ENCODE measurements at places on chromosomes 4 and X.

GRCh38 chrX:12319003-12319519 lies 180.8 kb downstream of the FRMPD4 start:
- DNase-seq = no peak

- no peak for DNase-seq
Observed at GRCh38 chrX:47936224-47936939, 67.4 kb downstream of the ZNF182 start.

DNA sequence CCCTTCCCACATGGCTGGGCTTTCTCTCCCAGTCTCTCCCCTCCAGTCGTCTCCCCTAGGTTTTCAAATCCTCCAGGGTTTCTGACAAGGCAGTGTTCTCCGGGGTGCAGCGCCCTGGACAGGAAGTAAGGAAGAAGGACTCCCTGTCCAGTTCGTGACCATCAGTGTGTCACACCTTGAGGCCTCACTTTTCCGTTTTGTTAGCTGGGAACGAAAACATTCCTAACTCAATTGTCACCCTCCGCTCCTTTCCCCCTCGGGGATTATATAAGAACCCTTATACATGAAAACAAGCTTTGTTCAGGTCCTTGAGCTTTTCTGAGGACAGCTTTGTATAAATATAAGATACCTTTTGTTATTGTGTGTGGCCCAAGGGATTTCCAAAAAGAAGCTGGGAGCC lies 92.1 kb downstream of the KDR start:
- DNase-seq = no peak

- DNase-seq = no peak
Observed at GRCh38 chrX:7852166-7852565, 9.2 kb downstream of the VCX start.

GRCh38 chr4:155220025-155220424 lies 11.6 kb downstream of the NPY2R start:
- no peak for DNase-seq

- no peak for DNase-seq
Observed at GRCh38 chr4:86249074-86249473, 110.8 kb downstream of the MAPK10 start.
